ENCODE measurements at places on chromosomes 2 and 18.
A peak's percentile ranks its signal among the peaks of the same experiment; 100 is the strongest.

DNA sequence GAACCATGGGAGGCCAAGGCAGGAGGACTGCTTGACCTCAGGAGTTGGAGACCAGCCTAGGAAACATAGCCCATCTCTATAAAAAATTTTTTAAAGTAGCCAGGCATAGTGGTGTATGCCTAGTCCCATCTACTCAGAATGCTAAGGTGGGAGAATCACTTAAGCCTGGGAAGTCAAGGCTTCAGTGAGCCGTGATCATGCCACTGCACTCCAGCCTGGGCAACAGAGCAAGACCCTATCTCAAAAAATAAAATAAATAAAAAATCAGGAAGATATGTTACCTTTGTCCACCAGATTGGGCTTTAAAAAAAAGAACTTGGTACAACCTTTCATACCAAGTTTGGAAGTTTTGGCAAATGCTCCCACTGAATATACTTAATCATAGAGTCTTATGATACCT lies 35.3 kb downstream of the CFAP210 start:
- DNase-seq: no peak

- no peak for DNase-seq
Measured at GRCh38 chr18:69787825-69788547, 159.7 kb downstream of the CD226 start.

DNA sequence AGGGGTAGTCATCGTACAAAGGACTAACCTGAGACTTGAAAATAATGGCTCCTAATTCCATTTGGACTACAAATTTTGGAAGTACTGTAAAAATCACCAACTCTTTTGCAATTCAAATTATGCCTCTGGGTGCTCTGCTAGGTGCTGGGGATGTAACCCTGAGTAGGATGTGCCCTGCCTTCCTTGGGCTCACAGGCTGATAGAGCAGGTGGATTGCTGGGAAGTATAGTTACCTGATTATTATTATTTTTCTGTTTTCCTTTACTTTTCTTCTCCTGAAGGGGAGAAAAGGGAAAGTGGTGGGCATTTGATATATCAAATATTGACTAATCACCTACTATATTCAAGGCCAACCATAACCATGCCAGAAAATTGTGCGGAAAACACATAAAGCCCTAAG lies 119.3 kb upstream of the RIOK3 start:
- no peak for DNase-seq

GRCh38 chr2:32947484-32948143 lies 861 bp downstream of the LTBP1 start:
- DNase-seq: no peak

DNA sequence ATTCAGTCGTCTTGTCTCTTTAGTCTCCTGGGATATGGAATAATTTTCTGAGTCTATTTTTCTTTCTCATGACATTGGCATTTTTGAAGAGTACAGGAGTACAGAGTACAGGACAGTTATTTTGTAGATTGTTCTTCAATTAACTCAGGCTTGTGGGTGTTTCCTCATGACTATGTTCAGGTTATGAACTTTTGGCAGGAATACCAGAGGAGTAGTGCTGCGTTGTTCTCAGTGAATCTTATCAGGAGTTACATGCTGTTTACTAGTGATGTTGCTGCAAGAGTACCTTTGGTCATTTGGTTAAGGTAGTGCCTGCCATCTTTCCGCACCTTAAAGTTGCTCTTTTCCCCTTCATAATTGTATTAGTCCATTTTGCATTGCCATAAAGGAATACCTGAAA lies 41.3 kb upstream of the AGFG1 start:
- no peak for DNase-seq

GRCh38 chr2:104539649-104540048 lies 314.3 kb upstream of the POU3F3 start:
- DNase-seq: no peak

DNA sequence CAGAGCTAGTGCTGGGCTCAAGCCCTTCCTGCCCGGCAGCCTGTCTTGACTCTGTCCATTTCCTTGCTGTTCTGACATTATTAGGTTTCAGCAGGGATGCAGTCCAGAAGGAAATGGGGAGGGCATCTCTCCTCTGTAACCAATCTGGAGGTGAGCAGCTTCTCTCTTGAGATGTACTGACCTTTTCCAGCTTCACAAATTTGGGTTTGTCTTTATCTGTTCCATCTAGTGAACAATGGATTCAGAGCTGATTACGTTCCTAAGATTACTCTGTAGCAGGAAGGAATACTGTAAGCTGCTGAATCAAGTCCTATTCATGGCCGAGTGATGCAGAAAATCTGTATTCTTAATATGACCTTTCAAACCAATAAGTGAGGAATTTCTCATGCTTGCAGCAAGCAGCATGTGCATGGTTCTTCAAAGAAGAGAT lies 11.0 kb downstream of the PLA2R1 start:
- no peak for DNase-seq

GRCh38 chr18:59008302-59008974 lies 131.2 kb upstream of the SEC11C start:
- no peak for DNase-seq

- no peak for DNase-seq
Measured at GRCh38 chr2:167487728-167488127, 599.4 kb downstream of the XIRP2 start.

DNA sequence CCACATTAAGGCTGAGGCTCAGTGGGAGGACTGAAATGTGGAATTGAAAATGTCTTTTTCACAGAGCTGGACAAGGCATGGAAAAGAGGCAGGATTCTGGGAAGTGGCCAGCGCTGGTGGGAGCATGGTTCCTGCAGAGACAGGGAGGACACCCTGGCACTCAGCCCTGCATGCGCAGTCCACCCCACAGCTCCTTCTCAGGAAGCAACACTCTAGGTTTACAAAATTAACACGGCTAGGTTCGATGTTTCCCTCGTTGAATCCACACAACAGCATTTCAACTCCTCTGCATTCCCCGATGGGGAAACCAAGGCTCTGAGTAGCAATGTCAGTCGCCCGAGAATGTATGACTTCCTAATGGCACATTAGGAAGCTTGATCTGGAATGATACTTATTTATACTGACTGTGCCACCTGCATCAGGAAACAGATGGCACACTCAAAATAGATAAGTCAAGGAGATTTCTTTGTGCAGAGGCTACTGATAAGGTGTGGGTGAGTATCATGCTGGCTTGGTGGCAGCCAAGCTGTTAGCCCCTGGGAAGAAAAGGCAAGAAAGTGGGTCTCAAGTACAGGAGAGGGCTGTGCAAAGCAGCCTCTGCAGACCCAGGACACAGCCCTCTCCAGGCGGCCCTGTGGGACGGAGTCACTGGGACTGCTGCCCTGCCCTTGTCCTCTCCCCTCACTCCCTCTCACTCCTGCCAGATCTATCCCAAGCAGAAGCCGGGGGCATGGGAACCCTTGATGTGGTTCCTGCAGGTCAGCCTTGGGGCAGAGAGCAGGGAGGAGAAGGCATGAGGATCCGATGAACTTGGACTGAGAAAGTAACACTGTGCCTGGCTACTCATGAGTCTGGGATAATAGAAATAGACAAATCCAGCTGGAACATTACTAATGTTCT lies 158.4 kb upstream of the FHL2 start:
- no peak for DNase-seq

DNA sequence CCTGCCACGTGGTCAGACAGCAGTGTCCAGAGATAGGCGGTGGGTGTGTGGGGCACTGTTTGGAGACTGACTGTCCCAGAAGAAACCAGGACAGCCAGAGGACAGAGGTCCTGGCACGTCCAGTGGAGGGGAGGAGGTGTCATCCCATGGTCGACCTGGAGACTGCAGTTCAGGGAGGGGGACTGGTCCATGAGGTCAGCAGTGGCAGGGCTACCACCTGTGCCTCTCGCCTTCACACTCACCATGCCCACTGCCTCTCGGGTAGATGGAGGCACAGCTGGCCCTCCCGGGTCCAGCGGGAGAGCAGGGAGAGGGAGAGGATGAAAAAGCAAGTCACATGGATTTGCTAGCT lies 53.9 kb downstream of the INHBB start:
- DNase-seq: no peak

DNA sequence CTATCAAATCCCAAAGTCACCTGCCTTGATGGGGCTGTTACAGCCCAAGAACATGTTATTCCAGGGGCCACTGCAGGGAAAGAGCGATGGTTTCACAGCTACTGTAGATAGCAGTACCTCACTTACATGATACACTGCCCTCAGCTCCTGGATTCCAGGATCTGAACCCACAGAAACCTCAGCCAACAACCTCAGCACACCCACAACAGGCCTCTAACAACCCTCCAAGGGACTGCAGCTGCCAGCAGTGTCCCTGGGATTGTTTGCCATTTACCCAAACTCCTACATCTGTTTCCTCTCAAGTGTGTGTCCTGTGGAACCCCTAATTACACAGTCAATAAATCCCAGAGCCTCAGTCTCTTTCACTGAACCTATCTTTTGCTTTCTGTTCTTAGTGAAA lies 28.2 kb downstream of the OSBPL1A start:
- DNase-seq: no peak

DNA sequence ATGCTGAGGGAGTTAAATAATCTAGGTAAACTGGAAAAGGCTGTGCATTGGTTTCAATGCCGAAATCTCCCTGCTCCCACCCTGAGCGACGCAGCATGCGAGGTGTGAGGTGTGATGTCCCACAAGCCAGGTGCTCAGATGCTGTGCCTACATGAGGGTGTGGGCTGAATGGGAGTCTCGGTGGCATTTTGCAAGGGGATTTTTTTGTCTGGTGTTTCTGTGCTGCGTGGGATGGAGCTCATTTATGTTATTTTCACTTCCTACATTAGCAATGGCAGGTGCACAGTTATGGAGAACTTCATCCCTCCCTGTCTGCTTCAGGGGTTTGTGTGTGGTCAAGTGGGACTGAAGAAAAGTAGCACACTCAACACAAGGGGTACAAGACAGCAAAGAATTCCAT lies 110.2 kb upstream of the CCDC68 start:
- no peak for DNase-seq

- no peak for DNase-seq
Measured at GRCh38 chr2:207934720-207935119, 90.6 kb downstream of the PLEKHM3 start.

- DNase-seq: no peak
Measured at GRCh38 chr2:222864296-222864695, 3.5 kb downstream of the ACSL3 start.

DNA sequence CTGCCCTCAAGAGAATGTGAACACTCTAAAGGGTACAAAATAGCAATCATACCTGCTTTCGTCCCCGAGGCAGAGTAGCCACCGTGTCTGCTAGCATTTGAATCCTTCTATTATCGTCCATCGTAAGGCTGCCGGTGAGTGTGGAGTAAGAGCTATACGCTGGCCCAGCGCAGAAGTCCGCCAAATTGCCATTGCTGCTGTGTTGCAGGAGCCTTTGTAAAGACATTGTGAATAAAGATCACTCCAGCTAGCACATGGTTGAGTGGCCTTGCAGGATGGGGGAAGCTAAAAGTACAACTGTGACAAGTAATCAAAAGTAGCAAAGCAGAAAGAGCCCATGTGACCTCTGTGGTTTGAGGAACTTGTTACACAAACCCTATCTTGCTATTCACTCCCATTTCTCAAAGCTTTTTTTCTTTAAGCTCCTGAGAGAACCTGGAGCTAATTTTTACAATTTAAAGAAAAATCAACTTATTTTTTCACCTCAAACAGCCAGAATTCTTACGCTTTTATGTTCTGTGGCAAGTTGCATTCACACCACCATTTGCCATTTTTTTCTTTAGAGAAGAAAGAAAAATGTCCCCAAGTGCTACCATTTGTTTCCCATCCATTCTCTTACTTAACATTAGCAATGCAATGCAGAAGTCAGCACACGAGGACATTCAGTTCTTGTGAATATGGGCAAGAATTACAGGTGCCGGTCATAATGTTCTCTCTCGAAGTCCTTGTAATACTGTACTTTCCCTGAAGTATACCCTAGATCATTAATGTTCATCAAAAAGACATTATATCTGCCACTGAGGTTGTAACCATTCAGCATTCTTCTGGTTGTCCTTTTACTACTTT lies at the start of gene CYTIP:
Gene CYTIP (minus strand): TSS at position 295 of the 846 bp plus-strand sequence. CDS start 69 bp downstream, at position 226.
- no peak for DNase-seq

- no peak for DNase-seq
Measured at GRCh38 chr18:77102259-77103040, 30.1 kb downstream of the MBP start.

GRCh38 chr2:16746833-16747232 lies 81.2 kb upstream of the CYRIA start:
- DNase-seq: no peak

GRCh38 chr2:200188876-200189275 lies 117.6 kb upstream of the SPATS2L start:
- no peak for DNase-seq

- peak; percentile 87 for DNase-seq
Measured at GRCh38 chr2:84905181-84906107, at the start of gene TMSB10. TSS of gene TMSB10 (plus strand) at chr2:84905656.

GRCh38 chr18:35030277-35030989 lies 10.8 kb upstream of the MAPRE2 start:
- DNase-seq: no peak

DNA sequence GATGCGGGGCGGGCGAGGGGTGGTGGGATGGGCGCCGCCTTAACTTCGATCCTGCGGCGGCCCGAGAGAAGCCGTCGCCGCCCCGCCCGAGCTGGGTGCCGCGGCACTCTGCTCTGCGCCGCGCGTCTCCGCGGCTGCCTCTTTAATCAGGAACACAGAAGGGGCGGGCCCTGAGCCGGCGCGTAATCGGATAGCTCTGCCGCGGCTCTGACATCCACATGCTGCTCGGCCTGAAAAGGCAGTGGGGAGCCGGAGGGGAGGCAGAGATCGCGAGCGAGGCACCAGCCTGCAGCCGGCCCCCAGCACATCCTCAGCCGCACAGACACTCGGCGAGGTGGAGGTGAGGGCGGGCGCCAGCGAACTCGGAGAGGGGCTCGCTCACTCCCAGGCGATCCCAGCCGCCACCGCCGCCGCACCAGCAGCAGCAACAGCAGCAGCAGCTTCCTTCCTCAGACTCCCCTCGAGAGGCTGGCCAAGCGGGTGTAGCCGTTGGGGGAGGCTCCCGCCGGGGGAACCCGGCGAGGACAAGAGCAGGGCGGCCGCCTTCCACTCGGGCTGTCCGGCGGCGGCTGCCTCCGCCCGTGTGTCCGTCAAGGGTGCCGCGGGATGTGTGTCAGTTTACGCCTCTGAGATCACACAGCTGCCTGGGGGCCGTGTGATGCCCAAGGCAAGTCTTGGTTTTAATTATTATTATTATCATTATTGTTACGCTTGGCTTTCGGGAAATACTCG lies at the start of gene NRP2:
Gene NRP2 (plus strand): TSS at position 263 of the 732 bp plus-strand sequence. CDS start 790 bp downstream, outside the sequence.
- DNase-seq: peak; percentile 21

- no peak for DNase-seq
Measured at GRCh38 chr18:12287684-12288402, 20.2 kb upstream of the TUBB6 start.

DNA sequence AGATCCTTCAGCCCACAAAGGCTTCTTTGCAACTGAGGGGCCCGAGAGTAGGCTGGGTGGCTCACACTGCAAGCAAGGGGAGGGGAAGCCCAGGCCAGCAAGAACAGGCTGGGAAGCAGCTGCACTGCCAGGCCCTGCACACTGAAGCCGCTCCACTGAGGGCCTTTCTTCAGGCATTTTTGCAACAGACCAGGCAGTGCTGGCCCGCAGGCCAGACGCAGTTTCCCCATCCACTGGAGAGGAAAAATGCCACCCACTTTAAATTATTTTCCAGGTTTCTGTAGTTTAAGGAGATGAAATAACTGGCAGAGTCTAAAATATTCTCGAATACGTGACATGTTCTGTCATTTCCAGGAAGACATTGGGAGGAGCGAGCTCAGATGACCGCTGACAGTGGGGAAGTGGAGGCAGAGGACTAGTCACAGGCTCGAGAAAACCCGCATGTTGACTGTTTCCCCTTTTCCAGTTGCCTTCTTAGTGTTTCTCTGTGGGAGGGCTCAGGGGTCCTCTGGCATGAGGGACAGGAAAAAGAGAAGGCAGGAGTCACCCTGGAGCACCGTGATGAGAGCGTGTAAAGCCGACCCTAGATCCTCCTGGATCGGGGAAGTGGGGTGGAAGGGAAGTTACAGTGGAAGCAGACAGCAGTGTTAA lies 53.3 kb upstream of the B3GNT7 start:
- DNase-seq: no peak
